ENCODE measurements at places on chromosomes 6 and 20.

- no peak for DNase-seq
- no peak overlapping the region for H3K27ac ChIP-seq
- H3K4me1 ChIP-seq: peaks cover 15% of the 10 kb centered on the region
- no peaks in the 10 kb centered on the region for H3K36me3 ChIP-seq
Observed at GRCh38 chr6:22239261-22239921, 57.4 kb downstream of the PRL start.

GRCh38 chr6:154448448-154449096 lies 61.9 kb downstream of the CNKSR3 start:
- peaks cover 5% of the 10 kb centered on the region for H3K36me3 ChIP-seq
- H3K4me1 ChIP-seq: peaks cover 31% of the 10 kb centered on the region
- H3K4me3 ChIP-seq: peak overlapping the region; percentile 7

DNA sequence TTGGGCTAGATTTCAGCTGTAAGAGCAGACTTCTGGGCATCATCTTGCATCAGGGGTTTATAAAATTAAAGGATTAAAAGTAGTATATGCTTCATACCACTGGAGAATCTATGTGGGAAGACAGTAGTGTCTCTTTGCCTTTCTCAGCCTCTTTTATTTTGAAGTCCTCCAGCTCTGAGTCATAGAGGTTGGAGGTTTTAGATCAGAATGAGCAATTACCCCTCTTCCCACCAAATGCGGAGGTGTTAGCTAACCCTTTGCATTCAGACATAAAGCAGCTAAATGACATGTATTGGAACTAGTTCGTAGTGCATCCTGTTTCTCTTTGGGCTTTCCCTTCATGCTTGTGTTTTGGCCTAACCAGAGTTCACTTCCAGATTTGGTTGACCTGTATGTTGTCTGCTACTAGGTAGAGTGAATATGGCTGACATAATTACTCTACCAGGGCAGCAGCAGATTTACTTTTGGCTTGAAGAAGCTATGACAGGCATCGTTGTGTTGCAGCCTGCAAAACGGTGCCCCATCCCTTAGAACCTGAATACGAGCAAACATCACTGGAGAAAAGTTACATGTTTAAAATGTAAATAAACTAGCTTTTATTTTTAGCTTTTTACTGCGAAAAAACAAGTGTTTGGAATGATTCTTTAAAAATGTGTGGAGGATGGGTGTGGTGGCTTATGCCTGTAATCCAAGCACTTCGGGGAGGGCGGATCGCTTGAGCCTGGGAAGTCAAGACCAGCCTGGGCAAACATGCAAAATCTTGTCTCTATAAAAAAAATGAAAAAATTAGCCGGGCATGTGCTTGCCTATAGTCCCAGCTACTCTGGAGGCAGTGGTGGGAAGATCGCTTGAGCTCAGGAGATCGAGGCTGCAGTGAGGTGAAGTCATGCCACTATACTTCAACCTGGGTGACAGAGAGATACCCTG lies 82.2 kb downstream of the MYO6 start:
- no peaks in the 10 kb centered on the region for H3K4me1 ChIP-seq
- H3K27me3 ChIP-seq: no peaks in the 10 kb centered on the region
- no peak overlapping the region for H3K4me3 ChIP-seq
- no peaks in the 10 kb centered on the region for H3K36me3 ChIP-seq

- H3K4me1 ChIP-seq: peaks cover 36% of the 10 kb centered on the region
- DNase-seq: peak; percentile 49
- peak within 1 kb of the TSS; percentile 51 for H3K4me3 ChIP-seq
- H3K27ac ChIP-seq: no peak within 1 kb of the TSS
- H3K36me3 ChIP-seq: no peaks in the 10 kb centered on the region
Observed at GRCh38 chr6:165662749-165663376, at the start of gene PDE10A. PDE10A (minus strand) TSS chr6:165663241; CDS start chr6:165662811, 430 bp downstream.

DNA sequence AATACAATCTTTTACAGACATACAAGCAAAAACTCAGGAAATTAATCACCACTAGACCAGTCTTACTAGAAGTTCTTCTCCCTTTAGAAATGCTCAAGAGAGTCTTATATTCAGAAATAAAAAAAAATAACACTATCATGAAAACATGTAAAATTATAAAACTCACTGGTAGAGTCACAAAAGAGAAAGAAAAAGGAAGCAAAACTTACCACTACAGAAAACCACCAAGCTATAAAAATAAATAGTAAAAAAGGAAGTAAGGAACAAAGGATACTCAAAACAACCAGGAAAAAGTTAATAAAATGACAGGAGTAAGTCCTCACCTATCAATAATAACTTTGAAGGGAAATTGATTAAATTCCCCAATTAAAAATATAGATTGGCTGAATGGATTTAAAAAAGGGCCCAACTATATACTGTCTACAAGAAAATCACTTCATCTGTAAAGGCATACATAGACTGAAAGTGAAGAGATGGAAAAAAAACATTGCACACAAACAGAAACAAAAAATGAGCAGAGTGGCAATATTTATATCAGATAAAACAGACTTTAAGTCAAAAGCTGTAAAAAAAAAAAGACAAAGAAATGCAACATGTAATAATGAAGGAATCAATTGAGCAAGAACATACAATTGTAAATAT lies 489.5 kb downstream of the KIF16B start:
- H3K36me3 ChIP-seq: no peaks in the 10 kb centered on the region
- peaks cover 11% of the 10 kb centered on the region for H3K4me1 ChIP-seq
- H3K4me3 ChIP-seq: no peak overlapping the region
- no peak overlapping the region for H3K27ac ChIP-seq
- H3K27me3 ChIP-seq: no peaks in the 10 kb centered on the region

DNA sequence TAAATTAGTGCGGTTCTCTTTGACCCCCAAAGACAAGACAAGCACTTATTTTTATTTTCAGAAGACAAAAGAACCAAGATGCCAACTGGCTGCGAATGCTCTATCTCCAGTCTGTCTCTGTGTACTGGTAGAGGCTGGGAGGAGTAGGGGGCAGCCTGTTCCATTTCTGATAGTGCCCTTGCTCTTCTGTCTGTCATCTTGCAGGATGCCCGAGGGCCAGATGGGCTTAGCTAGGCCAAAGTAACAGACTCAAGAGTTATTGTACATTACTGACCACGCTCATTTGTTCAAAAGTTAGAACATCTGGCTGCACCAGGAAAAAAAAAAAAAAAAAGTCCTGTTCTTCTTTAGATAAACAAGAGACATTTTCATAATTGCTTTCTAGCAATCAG lies 198.1 kb upstream of the UST start:
- no peaks in the 10 kb centered on the region for H3K4me1 ChIP-seq
- peaks cover 42% of the 10 kb centered on the region for H3K36me3 ChIP-seq
- no peak for DNase-seq
- no peaks in the 10 kb centered on the region for H3K27me3 ChIP-seq
- no peak overlapping the region for H3K4me3 ChIP-seq
- no peak overlapping the region for H3K27ac ChIP-seq

- no peaks in the 10 kb centered on the region for H3K27me3 ChIP-seq
- no peaks in the 10 kb centered on the region for H3K4me1 ChIP-seq
- no peak for DNase-seq
- no peak overlapping the region for H3K4me3 ChIP-seq
- H3K27ac ChIP-seq: no peak overlapping the region
Observed at GRCh38 chr6:71015392-71015791, 58.5 kb upstream of the B3GAT2 start.

GRCh38 chr6:37785002-37785662 lies 34.4 kb upstream of the ZFAND3 start:
- no peaks in the 10 kb centered on the region for H3K4me1 ChIP-seq
- no peak overlapping the region for H3K27ac ChIP-seq

- DNase-seq: peak; percentile 96
- H3K4me1 ChIP-seq: peaks cover 76% of the 10 kb centered on the region
- peak overlapping the region; percentile 96 for H3K27ac ChIP-seq
- no peaks in the 10 kb centered on the region for H3K36me3 ChIP-seq
- no peaks in the 10 kb centered on the region for H3K27me3 ChIP-seq
Observed at GRCh38 chr6:105596284-105596755, 193.4 kb upstream of the PREP start.

- H3K27ac ChIP-seq: no peak overlapping the region
- H3K27me3 ChIP-seq: no peaks in the 10 kb centered on the region
- no peak for DNase-seq
- no peaks in the 10 kb centered on the region for H3K36me3 ChIP-seq
- no peak overlapping the region for H3K4me3 ChIP-seq
Observed at GRCh38 chr6:129696028-129696418, 14.0 kb downstream of the ARHGAP18 start.

- no peak overlapping the region for H3K27ac ChIP-seq
- H3K27me3 ChIP-seq: no peaks in the 10 kb centered on the region
Observed at GRCh38 chr6:24043848-24044247, 82.2 kb upstream of the NRSN1 start.

GRCh38 chr6:78910010-78910409 lies 42.7 kb downstream of the IRAK1BP1 start:
- H3K4me3 ChIP-seq: no peak overlapping the region
- H3K27ac ChIP-seq: no peak overlapping the region
- H3K27me3 ChIP-seq: no peaks in the 10 kb centered on the region
- no peaks in the 10 kb centered on the region for H3K4me1 ChIP-seq
- H3K36me3 ChIP-seq: no peaks in the 10 kb centered on the region

DNA sequence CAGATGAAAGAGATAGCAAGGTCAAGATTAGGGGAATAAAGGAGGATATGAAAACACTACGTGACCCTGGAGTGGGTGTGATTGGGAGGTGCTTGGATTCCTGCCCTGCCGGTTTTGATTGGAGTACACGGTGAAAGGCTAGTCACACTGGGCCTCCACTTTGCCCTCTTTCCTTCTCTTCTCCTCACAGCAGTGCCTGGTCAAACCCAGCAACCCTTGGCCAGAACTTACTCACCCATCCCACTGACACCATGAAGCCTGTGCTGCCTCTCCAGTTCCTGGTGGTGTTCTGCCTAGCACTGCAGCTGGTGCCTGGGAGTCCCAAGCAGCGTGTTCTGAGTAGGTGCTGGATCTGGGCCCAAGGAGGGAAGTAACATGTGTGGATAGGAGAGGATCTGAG lies at the start of gene WFDC13:
TSS of gene WFDC13 (plus strand) at position 166 of the 400 bp plus-strand sequence. CDS start at position 252, 86 bp downstream.
- no peaks in the 10 kb centered on the region for H3K36me3 ChIP-seq
- H3K27me3 ChIP-seq: peaks cover 11% of the 10 kb centered on the region
- DNase-seq: no peak

GRCh38 chr6:53336070-53336469 lies 12.7 kb downstream of the ELOVL5 start:
- H3K36me3 ChIP-seq: peaks cover 53% of the 10 kb centered on the region
- no peaks in the 10 kb centered on the region for H3K27me3 ChIP-seq
- H3K4me1 ChIP-seq: no peaks in the 10 kb centered on the region

DNA sequence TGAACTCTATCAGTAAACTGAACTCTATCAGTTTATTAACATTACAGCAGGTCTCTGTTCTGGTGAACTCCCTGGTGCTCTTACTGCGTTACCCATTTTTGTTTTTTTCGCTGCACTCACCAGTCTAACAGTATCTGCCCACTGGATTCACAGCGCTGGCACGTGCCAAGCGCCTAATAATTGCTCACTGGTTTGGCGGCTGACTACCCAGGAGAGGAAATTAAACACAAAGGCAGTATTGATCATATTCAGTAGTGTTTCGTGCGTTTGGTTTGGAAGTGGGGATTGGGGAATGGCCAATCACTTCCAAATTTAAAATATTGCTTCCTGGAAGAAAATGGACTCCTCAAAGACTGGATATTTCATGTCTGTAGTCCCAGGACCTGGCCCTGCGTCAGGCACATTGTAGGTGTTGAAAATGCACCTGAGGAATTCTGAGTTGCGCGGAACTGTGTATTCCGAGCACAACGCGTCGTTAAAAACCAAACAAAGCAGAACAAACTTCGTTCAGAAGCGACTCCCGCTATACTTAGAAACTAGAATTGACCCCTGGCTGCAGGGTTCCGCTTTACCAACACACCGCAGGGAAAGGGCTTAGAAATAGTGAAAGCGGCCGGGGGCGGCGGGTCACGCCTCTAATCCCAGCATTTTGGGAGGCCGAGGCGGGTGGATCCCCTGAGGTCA lies 1.1 kb upstream of the RPS12 start:
- peak; percentile 50 for DNase-seq
- peak overlapping the region; percentile 49 for H3K27ac ChIP-seq
- peaks cover 14% of the 10 kb centered on the region for H3K4me1 ChIP-seq

- DNase-seq: no peak
- no peak overlapping the region for H3K4me3 ChIP-seq
- H3K27ac ChIP-seq: no peak overlapping the region
- no peaks in the 10 kb centered on the region for H3K27me3 ChIP-seq
- no peaks in the 10 kb centered on the region for H3K4me1 ChIP-seq
Observed at GRCh38 chr6:141938664-141939063, 194.1 kb upstream of the GJE1 start.

DNA sequence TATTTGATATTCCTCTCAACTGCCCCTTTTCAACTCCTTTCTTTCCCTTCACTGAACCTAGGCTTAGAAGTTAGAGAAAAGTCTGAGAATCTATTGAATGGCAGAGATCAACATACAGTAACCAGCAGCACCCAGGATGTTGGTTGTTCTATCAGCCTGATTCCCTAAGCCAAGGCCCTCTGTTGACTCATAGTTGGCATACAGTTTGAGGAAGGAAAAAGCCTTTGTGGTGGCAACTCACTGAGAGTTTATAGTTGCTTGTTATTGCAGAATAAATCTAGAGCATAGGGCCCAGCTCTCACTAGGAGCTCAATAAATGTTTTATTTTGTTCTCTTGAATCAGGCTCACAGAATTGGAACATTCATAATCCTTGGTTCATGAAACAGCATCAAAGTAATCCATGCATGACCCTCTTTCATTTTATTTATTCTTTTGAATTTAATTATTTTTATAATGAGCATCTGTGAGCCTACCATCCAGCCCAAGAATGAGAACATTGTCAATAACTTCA lies 119.1 kb upstream of the ADGRF1 start:
- no peak overlapping the region for H3K27ac ChIP-seq
- no peak overlapping the region for H3K4me3 ChIP-seq
- no peak for DNase-seq
- no peaks in the 10 kb centered on the region for H3K36me3 ChIP-seq
- no peaks in the 10 kb centered on the region for H3K27me3 ChIP-seq
